Mesothelial cell of epicardium (in vitro differentiated cells): ENCODE measurements at places on chromosomes 7 and 10.

GRCh38 chr7:45888993-45889366 lies 692 bp downstream of the IGFBP1 start:
- no peak for DNase-seq

GRCh38 chr7:69756235-69756634 lies 158.0 kb downstream of the AUTS2 start:
- no peak for DNase-seq

DNA sequence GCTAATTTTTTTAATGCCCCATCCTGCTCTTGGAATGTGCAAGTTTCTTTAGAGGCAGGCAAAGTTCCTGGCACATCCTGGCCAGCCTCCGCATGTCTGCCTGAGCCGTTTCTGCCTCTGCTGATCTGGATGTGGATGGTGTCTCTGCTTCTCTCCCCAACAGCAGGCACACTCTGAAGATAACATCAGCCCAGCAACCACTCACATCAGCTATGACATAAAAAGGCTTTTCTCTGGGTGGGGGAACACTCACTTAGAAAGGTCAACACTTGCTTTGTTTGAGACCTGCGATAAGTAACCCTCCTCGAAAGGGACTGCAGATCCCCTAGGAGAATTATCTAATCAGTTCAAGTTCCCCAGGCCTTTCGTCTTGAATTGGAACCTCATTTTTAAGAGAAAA lies 142.9 kb downstream of the FGFR2 start:
- DNase-seq: no peak

- DNase-seq: no peak
Measured at GRCh38 chr10:106000721-106001120, 1163.8 kb downstream of the SORCS1 start.

GRCh38 chr10:119805702-119806230 lies 66.9 kb downstream of the MCMBP start:
- no peak for DNase-seq
